Hepatocyte (in vitro differentiated cells): ENCODE measurements at places on chromosomes 3 and 15. TPM values are rescaled to one million over a fixed set of nuclear protein-coding genes. Genes with fewer than 3 reads are reported as not detected.

DNA sequence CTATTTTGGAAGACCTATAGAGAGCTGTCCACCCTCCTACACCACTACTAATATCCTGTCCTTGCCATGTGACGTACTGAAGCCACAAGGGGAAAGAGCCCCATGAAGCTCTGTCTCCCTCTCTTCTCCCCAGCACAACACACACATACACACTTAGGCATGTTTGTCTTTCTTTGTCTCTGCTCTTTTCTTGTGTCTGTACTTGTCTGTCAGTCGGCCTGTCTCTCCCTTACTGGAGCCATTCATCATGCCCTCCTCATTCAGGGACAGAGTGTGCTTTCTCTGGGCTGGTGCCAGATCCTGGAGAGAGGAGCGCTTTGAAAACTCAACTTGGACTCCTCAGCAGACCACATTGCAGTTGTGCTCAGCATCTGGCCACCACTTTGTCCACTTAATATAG, 47.6 kb downstream of the PSMD6 start:
- no peak for DNase-seq

Gene EPHB1
- total RNA-seq: 2.3 and 3.3 TPM in 2 replicates

- no peak for DNase-seq
These were observed 13.8 kb upstream of the MUSTN1 start for GRCh38 chr3:52848617-52849016.

GRCh38 chr3:40593351-40593750, 68.6 kb downstream of the ZNF621 start:
- DNase-seq: no peak

DNA sequence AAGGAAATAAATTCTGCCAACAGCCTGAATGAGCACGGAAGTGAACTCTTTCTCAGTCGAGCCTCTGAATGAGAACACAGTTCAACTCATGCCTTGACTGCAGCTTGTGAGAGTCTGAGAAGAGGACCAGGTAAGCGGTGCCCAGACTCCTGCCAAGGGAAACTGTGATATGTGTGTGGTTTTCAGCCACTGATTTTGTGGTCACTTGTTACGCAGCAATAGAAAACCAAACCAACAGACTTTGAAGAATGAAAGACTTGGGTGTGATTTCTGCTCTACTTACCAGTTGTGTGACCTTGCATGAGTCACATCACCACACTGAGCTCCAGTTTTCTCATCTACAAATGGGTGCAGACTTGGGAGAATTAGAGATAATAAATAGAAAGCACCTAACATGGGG, 30.6 kb upstream of the FAM107A start:
- DNase-seq: no peak
